Heart right ventricle (tissue), 16 donors: ENCODE measurements at places on chromosomes 1 and 21.

- DNase-seq, result no peak
Measured at GRCh38 chr1:171032822-171033702, 57.6 kb upstream of the FMO3 start.

DNA sequence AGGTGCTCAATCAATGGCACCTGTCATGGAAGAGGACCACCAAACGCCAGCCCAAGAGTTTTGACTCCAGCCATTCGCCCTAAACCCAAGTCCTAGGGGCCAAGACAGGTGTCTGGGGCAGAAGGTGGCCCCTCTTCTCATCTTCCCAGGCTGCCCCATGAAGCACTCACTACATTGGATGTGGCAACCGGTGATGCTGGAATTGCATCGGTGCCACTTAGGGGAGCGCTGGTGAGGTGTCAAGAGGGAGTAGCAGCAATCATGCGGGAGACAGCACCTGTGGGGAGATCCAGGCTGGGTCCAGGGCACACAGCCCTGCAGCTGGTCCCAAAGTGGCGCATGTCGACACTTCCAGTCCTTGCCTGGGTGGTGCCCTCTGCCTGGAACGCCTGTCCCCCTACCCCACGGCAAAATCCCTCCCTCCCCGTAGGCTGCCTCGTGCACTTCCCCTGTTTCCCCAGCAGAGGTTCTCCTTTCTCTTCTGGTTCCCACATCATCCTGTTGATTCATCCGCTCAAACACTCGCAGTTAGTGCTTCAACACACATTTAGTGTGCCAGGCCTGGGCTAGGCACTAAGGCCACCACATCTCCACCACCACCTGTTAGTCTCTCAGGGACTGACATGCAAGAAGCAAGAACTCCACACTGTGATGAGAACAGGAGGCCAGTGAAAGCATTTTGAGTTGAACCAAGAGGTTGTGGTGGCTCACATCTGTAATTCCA lies 18.5 kb downstream of the PLA2G2D start:
- DNase-seq, result peak; percentile 44

- DNase-seq, result no peak
Measured at GRCh38 chr1:167701510-167701909, 20.3 kb upstream of the MPZL1 start.

- no peak for DNase-seq
Measured at GRCh38 chr1:114258074-114258473, 104.4 kb upstream of the SYT6 start.

- DNase-seq, result no peak
Measured at GRCh38 chr1:156150333-156151011, 2.9 kb upstream of the SEMA4A start.

DNA sequence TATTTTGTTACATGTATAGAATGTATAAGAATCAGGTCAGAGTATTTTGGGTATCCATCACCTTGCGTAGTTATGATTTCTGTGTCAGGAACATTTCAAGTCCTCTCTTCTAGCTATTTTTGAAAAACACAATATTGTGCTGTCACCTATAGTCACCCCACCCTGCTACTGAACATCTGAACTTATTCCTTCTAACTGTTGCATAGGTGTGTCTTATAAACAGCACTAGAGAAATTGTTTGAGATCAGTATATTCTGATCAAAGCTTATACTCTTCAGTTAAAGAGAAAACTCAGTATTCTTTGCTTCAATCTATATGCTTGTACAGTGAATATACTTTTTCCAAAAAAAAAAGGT lies 96.0 kb downstream of the ASH1L start:
- no peak for DNase-seq

- DNase-seq, result peak; percentile 55
Measured at GRCh38 chr1:43329995-43330751, 7.4 kb upstream of the MPL start.

GRCh38 chr1:219773775-219774174 lies 154.6 kb downstream of the SLC30A10 start:
- no peak for DNase-seq

DNA sequence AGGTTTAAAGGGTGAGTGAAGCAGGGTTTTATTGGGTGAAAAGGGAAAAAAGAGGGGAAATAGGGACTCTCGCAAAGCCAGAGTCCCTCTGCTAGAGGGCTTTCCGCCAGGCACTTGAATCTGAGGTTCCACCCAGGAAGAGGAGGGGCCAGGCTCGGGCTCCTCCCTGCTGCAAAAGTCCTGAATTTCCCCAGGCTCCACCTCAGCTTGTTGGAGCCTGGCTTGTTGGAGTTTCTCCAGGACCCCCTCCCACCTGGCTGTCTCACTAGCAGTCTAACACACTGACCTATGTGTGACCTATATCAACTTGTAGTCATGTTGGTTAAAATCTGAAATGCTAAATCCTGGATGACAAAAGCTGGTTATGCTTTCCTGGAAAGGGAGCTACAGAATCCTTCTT lies 25.5 kb downstream of the GBP2 start:
- no peak for DNase-seq

- DNase-seq, result no peak
Measured at GRCh38 chr1:191261111-191261510, 783.4 kb upstream of the BRINP3 start.

DNA sequence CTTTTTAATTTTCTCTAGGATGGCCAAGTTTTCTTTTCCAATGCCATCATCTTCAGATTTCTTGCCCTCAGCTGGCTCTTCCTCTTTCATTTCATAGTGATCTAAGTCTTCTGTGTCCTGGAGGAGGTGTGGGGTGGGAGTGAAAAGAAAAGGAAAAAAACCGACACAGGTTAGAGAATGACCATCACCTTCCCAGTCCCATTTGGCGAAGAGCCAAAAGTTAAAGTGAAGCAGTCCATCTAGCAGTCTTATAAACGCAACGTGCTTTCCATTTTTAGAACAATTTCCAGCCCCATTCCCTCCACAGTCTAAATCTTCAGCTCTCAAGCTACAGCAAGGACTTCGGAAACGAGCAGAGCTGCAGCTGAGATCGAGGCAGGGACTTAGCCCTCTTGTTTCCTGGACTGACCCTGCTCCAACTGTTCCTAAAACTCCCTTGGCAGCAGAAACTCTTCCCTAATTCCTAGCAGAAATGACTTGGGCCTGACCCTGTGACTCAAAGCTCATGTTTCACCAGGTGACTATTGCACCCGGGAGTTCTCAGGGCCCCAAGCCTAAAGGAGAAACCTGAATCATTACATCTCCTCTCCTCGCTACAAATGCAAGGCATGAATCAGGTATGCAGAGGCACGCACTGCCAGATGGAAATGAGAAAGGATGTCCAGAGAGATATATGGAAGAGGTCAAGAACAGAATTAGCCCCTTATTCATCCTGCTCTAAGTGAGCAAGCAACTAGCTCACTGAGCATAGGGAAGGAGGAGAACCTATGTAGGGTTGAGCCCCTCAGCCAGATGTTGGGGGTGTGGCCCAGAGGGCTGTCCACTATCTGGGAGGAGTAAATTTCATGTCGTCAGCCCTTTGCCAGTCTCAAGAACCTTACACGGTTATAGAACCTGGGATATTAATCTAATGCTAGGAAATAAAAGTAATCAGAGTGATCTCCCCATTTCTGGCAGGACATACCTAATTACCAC lies 5.1 kb downstream of the UBE2Q1 start:
- no peak for DNase-seq

DNA sequence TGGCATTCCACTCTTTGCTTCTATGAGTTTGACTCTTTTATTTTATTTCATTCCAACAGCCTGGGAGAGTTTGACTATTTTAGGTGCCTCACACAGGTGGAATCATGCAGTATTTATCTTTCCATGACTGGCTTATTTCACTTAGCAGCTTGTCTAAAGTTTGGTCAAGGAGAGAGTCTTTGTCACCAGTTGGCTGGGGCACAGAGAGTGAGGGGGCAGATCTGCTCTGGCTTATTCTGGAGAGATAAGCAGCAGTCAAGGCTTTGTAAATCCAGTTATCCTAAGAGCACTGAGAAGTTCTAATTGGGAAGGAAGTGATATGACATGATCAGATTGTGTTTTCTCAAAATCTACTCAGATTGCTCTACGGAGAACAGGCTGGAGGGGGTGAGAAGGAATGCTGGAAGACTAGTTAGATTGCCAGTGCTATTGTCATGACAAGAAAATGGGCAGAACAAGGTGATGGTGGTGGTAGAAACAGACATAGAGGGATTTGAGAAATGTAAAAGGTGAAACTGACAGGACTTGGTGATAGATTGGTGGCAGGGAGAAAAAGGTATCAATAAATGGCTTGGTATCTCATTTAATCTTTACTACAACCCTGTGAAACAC lies 12.1 kb upstream of the CTTNBP2NL start:
- DNase-seq, result no peak

GRCh38 chr1:161082483-161082882 lies 6.9 kb downstream of the NECTIN4 start:
- DNase-seq, result no peak

GRCh38 chr1:19032701-19033514 lies 76.4 kb upstream of the IFFO2 start:
- DNase-seq, result no peak

DNA sequence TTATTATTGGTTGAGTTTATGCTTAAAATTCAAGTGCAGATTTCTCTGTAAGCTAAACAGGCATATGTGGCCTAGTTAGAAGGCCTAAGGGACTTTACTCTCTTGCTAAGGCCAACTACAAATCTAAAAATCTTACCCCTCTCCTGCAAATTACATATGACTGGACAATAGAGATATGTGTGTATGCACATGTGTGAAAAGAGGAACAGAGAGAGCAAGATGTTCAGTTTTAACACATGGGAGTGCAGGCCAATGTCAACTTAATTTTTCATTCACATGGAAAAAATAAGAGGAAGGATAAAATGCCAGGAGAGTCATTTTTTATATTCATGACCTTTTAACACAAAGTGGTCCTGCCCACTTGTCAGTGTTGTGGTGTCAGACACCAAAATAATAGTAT lies 8.5 kb downstream of the OR10K2 start:
- DNase-seq, result no peak

GRCh38 chr1:69777423-69777822 lies 209.7 kb downstream of the LRRC7 start:
- no peak for DNase-seq

DNA sequence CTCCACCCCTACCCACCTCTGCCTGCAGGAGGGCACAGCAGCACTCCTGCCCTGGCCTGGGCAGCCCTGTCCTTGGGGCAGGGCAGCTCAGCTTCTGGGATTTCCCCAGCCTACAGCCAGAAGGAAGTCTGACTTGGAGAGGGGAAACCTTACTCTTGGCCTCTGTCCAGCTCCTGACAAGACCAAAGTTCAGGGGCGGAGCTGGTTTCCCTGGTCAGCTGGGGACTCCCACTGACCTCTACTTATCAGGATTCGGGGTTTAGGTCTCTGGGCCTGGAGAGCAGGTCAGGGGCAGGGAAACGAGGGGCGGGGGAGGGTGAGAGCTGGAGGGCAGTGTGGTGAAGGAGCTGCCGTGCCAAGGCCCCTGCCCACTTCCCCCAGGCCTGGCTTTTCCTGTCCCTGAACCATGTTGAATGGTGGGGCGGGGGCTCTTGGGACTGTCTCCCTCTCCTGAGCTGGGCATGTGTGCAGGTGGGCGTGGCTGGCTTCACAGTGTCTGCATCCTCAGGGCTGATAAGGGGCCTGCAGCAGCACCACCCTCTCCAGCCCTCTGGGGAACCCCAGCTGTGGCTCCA lies 16.8 kb upstream of the ETV3 start:
- DNase-seq, result peak; percentile 85

GRCh38 chr1:236608930-236609726 lies 4.8 kb upstream of the HEATR1 start:
- peak; percentile 71 for DNase-seq

DNA sequence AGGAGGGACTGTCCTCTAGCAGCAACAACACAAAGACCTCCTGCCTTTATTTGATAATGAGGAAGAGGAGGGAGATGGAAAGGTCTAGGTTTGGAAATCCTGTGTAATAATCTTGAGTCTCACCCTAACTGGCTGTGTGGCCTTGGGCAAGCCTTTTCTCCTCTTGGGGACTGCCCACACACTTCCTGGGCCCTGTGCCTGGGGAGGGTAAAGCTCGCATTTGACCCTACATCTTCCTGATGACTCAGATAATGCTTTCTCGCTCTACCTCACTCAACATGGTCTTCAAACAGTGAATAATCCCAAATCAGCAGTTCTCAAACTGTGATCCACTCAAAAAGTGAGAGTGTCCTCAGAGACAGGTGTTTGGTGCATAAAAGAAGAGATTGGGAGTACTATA lies 81.2 kb downstream of the VWA5B1 start:
- DNase-seq, result no peak

DNA sequence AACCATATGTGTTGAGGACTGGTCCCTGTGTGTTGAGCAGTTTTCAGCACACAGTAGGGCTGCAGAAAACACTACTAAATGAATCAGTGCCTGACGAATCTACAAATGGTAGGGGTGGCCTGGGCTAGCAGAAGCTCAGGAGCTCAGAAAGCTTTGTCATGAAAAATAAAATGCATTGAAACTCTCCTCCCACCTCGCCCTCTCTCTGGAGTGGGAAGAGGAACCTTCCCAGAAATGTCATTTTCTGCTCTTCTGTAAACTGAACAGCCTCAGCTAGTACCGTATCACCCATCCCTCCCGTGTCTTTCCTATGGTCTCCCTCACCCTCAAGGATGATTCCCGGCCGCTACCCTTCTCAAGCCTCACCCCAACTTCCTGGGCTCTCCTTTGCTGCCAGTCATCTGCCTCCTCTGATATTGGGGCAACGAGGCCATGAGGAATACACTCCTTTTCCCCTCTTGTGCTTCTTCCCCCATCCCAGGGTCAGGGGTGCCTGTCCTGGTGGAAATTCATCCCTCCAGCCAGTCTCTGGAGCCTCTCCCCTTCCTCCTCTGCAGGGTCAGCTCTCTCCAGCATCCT lies 734.5 kb downstream of the PTPRU start:
- DNase-seq, result no peak

GRCh38 chr1:82604524-82604923 lies 803.8 kb downstream of the ADGRL2 start:
- DNase-seq, result no peak

- DNase-seq, result no peak
Measured at GRCh38 chr1:28845786-28846543, 34.0 kb downstream of the OPRD1 start.

DNA sequence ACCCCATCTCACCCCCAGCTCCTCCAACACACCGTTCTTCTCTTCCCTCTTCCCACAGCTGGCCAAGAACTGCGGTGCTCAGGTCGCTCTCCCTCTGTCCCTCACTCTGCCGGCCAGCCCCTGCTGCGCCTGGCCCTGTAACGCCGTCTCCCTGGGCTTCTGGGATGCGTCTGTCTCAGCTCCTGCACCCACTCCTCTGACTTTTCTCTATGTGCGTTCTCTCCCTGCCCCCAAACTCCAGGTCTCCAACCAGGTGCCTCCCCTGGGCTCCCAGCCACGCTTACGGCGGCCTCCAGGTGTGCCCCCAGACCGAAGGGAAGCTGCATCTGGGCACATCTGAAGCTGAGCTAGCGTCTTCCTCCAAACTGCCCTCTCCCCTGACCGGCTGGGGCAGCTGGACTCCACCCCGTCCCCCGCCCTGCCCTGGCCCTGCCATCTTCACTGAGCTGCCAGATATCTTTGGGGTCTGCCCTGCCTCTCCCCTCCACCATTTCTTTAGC lies 2.6 kb downstream of the KRTAP10-12 start:
- no peak for DNase-seq

GRCh38 chr1:119673171-119673940 lies 25.3 kb upstream of the ZNF697 start:
- no peak for DNase-seq

GRCh38 chr1:246969621-246970020 lies 37.9 kb upstream of the AHCTF1 start:
- DNase-seq, result no peak
